Upper lobe of right lung (tissue), 1 donor: ENCODE measurements at places on chromosomes 16 and 17.

DNA sequence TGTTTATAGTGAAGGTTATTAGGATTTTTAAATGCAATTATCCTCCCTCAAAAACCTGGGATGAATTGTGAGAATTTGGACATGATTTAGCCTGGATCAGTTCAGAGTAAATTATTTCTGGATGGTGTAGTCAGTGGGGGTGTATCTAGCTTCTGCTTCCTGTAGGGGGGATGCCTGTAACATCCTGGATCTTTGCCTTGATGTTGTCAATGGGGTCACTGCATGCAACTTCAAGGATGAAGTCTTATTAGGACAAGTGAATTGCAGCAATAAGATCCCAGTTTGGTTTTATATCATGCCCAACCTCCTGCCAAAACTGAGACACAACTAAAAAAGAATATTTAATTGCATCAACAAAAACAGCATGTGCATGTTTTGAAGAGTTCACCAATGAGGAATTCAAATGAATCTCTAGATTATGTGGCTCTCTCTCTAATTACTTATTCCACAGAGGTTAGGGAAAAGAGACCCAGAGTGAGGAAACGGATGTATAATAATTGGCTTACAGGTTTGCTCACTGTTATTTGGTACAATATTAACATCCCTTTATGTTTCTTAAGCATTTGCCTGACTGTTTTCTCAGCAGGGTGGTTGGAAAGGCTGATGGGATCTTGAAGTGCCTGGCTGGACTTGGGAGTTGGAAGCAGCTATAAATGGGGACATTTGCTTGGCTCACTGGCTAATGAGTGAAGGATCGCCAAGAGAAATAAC is 159.8 kb downstream of the HS3ST3B1 start:
- no peak overlapping the region for H3K4me3 ChIP-seq

GRCh38 chr16:66057057-66057456 is 309.4 kb upstream of the CDH5 start:
- no peak overlapping the region for H3K27ac ChIP-seq
- H3K36me3 ChIP-seq = no peaks in the 10 kb centered on the region
- no peaks in the 10 kb centered on the region for H3K4me1 ChIP-seq
- H3K4me3 ChIP-seq = no peak overlapping the region

- H3K27ac ChIP-seq = no peak overlapping the region
- H3K27me3 ChIP-seq = no peaks in the 10 kb centered on the region
- no peaks in the 10 kb centered on the region for H3K36me3 ChIP-seq
- DNase-seq = peak; percentile 31
- no peak overlapping the region for H3K4me3 ChIP-seq
- no peaks in the 10 kb centered on the region for H3K4me1 ChIP-seq
These were observed 1253.7 kb upstream of the CDH8 start for GRCh38 chr16:63289834-63290460.

- no peaks in the 10 kb centered on the region for H3K4me1 ChIP-seq
- no peak overlapping the region for H3K27ac ChIP-seq
- DNase-seq = no peak
- no peaks in the 10 kb centered on the region for H3K27me3 ChIP-seq
- H3K36me3 ChIP-seq = no peaks in the 10 kb centered on the region
These were observed 14.4 kb upstream of the ABCC1 start for GRCh38 chr16:15934991-15935390.

- no peak overlapping the region for H3K27ac ChIP-seq
- H3K27me3 ChIP-seq = no peaks in the 10 kb centered on the region
- DNase-seq = no peak
- H3K4me1 ChIP-seq = peaks cover 17% of the 10 kb centered on the region
These were observed 50.2 kb downstream of the SDK2 start for GRCh38 chr17:73594025-73594424.

DNA sequence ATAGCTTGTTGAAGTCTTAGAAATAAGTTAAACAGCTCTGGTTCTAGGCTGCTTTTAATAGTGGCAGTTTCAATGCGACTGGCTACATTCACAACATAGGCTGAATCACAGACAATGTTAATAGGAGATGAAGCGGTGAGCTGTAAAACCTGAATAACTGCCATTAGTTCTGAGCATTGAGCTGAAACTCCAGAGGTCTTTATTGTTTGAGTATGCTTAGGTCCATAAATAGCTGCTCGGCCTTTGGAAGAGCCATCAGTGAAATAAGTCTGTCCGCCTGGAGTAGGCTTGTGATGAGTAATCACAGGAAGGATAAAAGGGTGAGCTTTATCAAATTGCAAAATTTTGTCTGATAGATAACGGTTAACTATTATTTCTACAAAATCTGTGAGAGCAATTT is 9.4 kb upstream of the ZNF689 start:
- DNase-seq = no peak
- no peak overlapping the region for H3K27ac ChIP-seq
- H3K36me3 ChIP-seq = no peaks in the 10 kb centered on the region
- H3K4me3 ChIP-seq = no peak overlapping the region

- no peaks in the 10 kb centered on the region for H3K27me3 ChIP-seq
- no peaks in the 10 kb centered on the region for H3K4me1 ChIP-seq
- H3K4me3 ChIP-seq = no peak overlapping the region
- H3K27ac ChIP-seq = no peak overlapping the region
- no peak for DNase-seq
These were observed 297.9 kb upstream of the PSMD7 start for GRCh38 chr16:73998707-73999106.

GRCh38 chr16:15686287-15686686 is 36.2 kb downstream of the NDE1 start:
- peaks cover 63% of the 10 kb centered on the region for H3K36me3 ChIP-seq
- H3K4me1 ChIP-seq = no peaks in the 10 kb centered on the region
- H3K4me3 ChIP-seq = no peak overlapping the region
- no peak overlapping the region for H3K27ac ChIP-seq
- DNase-seq = no peak

- no peak for DNase-seq
- no peak overlapping the region for H3K27ac ChIP-seq
- peaks cover 4% of the 10 kb centered on the region for H3K36me3 ChIP-seq
- peaks cover 43% of the 10 kb centered on the region for H3K4me1 ChIP-seq
- no peak overlapping the region for H3K4me3 ChIP-seq
- H3K27me3 ChIP-seq = no peaks in the 10 kb centered on the region
These were observed 41.5 kb downstream of the ABCC1 start for GRCh38 chr16:15990902-15991301.

GRCh38 chr17:10777890-10778289 is 26.0 kb downstream of the TMEM238L start:
- H3K4me1 ChIP-seq = no peaks in the 10 kb centered on the region
- H3K36me3 ChIP-seq = no peaks in the 10 kb centered on the region
- no peak overlapping the region for H3K27ac ChIP-seq
- H3K27me3 ChIP-seq = no peaks in the 10 kb centered on the region
- no peak overlapping the region for H3K4me3 ChIP-seq

DNA sequence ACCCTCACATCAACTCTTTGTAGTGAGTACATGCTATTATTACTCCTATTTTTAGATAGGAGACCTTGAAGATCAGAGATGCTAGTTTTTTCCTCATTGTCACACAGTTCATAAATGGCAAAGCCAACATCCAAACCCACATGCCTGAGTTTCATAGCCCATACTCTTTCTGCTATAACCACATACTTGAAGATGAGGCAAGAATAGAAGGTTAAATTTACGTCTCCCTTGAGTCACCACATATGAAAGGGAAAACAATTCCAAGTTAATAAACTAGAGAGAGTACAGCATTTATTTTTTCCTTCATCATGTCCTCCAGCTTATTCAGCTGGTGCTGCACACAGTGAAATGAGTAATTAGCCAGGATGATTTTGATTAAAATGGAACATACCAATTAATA is 23.7 kb downstream of the NUDT7 start:
- no peaks in the 10 kb centered on the region for H3K27me3 ChIP-seq
- H3K36me3 ChIP-seq = no peaks in the 10 kb centered on the region
- no peak overlapping the region for H3K4me3 ChIP-seq
- no peak overlapping the region for H3K27ac ChIP-seq

DNA sequence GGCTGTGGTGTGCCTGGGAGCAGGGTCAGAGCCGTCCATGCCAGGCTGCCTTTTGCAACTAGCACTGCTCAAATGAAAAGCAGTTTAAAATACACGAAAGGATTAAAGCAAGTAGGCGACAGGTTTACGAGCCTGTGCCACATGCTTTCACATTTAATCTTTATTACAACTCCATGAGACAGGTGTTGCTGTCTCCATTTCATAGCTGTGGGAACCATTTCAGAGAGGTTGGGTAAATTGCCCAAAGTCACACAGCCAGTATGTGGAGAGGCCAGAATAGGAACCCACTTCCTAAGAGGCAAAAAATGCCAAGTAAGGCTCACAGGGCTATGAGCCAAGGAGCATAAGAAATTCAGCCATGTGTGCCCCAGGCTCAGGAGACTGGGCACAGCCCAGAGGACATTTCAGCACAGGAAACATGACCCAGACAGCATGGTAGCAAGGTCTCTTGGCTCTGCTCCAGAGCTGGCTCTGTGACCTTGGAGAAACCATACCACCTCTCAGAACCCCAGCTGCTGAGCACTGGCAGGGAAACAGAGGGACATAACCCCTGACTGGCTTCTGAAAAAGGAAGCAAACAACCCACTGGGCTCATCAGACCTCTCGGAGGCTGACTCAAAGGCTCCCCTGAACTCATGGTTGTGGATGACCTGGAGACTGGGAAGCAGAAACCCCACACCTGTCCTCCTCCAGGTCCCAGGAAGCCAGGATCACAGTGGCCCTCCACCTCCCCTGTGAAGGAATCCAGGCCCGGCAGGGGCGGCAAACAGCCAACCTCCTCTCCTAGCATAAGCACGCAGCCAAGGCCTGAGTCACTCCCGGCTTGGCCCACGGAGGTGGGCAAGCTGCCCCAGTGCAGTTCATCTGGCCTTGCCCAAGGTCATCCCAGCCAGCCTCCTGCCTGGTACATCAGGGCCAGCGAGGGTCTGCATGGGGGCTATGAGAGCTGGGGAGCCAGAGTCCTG is 40.3 kb upstream of the MRPS23 start:
- no peaks in the 10 kb centered on the region for H3K27me3 ChIP-seq
- DNase-seq = peak; percentile 89
- H3K4me1 ChIP-seq = peaks cover 51% of the 10 kb centered on the region

DNA sequence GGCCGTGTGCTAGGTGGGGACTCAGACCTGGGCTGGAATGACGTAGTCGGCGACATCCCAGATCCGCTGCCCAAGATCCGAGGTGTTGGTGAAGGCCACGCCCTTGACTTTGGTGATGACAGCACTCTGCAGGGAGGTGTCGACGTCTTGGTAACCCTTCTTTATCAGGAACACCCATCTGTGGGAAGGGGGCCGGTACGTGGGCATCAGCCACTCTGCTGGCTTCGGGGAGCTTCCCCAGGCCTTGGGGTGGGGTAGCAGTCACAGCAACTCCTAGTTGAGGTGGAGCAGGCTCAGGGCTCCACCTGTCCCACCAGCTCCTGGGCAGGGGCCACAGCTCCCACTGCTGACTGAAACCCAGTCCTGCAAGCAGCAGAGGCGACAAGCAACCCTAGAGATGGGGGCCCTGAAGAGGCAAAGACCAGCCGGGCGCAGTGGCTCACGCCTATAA is 4.3 kb downstream of the P2RX5 start:
- H3K36me3 ChIP-seq = no peaks in the 10 kb centered on the region
- H3K27me3 ChIP-seq = peaks cover 49% of the 10 kb centered on the region
- no peak overlapping the region for H3K27ac ChIP-seq
- no peak overlapping the region for H3K4me3 ChIP-seq
- H3K4me1 ChIP-seq = peaks cover 12% of the 10 kb centered on the region
- no peak for DNase-seq

DNA sequence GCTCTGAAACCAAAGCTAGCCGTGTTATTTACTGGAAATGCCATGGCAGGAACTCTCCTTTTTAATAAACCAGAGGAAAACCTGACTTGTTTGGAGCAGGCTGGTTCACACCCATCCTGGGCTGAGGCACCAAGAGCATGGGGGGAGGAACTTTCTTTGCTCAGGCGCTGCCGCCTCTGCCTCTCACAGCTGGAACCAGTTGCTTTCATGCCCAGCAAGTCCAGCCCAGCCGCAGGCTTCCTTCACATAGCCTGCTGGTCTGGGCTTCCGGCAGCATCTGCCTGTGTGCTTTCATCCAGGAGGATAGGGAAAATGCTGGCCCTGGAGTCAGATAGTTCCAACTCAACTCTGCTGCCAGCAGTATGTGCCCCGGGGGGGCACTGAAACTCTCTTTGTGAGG is 88.1 kb upstream of the ASIC2 start:
- H3K36me3 ChIP-seq = no peaks in the 10 kb centered on the region
- H3K4me3 ChIP-seq = no peak overlapping the region
- H3K27me3 ChIP-seq = peaks cover 5% of the 10 kb centered on the region
- DNase-seq = no peak
- no peak overlapping the region for H3K27ac ChIP-seq

DNA sequence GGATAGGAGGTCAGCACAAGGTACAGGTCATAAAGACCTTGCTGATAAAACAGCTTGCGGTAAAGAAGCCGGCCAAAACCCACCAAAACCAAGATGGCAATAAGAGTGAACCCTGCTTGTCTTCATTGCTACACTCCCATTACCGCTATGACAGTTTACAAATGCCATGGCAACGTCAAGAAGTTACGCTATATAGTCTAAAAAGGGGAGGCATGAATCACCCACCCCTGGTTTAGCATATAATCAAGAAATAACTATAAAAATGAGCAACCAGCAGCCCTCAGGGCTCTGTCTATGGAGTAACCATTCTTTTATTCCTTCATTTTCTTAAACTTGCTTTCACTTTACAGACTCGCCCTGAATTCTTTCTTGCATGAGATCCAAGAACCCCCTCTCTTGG is 1.0 kb upstream of the HSBP1 start:
- no peaks in the 10 kb centered on the region for H3K27me3 ChIP-seq
- peaks cover 25% of the 10 kb centered on the region for H3K36me3 ChIP-seq
- no peak for DNase-seq
- no peak overlapping the region for H3K4me3 ChIP-seq
- H3K27ac ChIP-seq = no peak overlapping the region

DNA sequence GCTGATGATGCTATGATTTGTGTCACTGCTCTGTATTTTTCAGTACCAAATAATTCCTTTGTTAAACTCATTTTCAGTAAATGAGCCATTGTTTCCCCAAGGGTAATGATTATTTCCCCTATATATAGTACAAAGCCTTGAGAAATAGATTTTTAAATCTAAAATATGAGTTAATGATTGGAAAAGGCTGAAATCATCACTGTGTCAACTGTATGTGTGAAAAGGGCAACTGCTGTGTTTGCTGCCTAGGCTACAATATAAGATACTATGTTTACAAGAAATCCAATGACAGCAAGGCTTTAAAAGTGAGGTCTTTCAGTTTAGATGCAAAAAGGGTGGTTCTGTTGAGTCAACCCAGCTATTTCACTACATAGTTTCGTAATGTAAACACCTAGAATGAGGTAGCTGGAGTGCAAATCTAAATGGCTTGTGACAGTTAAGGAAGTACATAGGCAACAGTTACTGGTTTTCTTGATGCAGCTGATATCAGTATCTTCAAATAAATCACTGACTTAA is 15.3 kb downstream of the NLK start:
- H3K4me1 ChIP-seq = peaks cover 28% of the 10 kb centered on the region
- no peaks in the 10 kb centered on the region for H3K27me3 ChIP-seq
- no peaks in the 10 kb centered on the region for H3K36me3 ChIP-seq
- H3K27ac ChIP-seq = peak overlapping the region; percentile 37
- no peak for DNase-seq
- no peak overlapping the region for H3K4me3 ChIP-seq

DNA sequence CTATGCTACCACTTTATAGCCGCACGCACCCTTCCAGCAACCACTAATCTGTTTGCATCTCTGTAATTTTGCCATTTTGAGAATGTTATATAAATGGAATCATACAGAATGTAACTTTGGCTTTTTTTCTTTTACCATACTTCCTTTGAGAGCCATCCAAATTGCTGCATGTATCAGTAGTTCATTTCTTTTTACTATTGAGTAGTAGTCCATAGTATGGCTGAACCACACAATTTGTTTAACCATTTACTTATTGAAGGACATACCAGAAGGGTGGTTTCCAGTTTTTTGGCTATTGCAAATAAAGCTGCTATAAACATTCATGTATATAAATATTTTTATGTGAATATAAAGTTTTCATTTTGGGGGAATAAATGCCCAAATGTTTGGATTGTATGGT is 8.8 kb downstream of the TENT4B start:
- H3K4me1 ChIP-seq = peaks cover 19% of the 10 kb centered on the region
- no peaks in the 10 kb centered on the region for H3K36me3 ChIP-seq
- no peak overlapping the region for H3K27ac ChIP-seq
- no peak overlapping the region for H3K4me3 ChIP-seq
